ENCODE measurements at places on chromosomes 5 and 9.

GRCh38 chr9:36576866-36577265 lies 4.2 kb downstream of the MELK start:
- DNase-seq: no peak

DNA sequence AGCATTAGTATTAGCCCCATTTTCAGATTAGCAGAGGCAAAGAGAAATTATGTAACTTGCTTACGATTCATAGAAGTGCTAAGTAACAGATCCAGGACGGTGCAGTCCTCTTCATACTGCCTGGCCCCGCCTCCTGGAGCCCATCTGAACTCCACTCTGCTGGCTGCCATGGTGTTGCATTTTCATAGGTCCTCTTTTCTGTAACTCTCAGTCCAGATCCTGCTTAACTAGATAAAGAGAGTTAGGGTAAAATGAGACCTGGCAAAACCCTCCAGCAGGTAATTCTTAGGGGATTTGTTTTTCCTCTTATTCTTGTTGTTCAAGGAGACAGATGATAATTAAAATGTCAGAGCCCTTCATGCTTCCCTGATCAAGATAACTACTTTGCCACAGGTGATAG lies 135.1 kb upstream of the EFNA5 start:
- no peak for DNase-seq

- DNase-seq: no peak
These were observed 20.0 kb downstream of the MORN5 start for GRCh38 chr9:122179690-122180074.

DNA sequence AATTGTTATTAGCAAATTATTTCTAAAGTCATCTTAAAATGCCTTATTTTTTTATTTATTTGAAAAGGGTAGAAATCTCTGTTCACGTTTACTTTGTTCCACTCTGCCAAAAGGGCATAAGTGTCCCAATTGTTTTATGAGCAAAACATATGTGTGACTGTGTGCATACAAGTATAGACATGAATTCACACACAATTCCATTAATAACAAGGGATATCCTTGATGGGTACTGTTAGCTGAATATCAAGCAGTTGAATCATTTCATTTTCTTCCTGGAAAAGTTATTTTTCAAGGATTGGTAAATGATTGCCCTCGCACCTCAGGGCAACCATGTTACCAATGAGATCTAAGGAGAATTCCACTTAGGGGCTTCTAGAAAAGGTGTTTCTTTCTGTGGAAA lies 92.1 kb upstream of the TAF11L2 start:
- no peak for DNase-seq

- no peak for DNase-seq
These were observed 55.8 kb upstream of the SHC3 start for GRCh38 chr9:89234205-89235067.

- DNase-seq: no peak
These were observed 409.5 kb downstream of the ARHGEF28 start for GRCh38 chr5:74035521-74035937.

GRCh38 chr5:542319-543311 lies 18.4 kb upstream of the SLC9A3 start:
- no peak for DNase-seq

- peak; percentile 49 for DNase-seq
These were observed 138.4 kb downstream of the LHFPL2 start for GRCh38 chr5:78509884-78510769.

DNA sequence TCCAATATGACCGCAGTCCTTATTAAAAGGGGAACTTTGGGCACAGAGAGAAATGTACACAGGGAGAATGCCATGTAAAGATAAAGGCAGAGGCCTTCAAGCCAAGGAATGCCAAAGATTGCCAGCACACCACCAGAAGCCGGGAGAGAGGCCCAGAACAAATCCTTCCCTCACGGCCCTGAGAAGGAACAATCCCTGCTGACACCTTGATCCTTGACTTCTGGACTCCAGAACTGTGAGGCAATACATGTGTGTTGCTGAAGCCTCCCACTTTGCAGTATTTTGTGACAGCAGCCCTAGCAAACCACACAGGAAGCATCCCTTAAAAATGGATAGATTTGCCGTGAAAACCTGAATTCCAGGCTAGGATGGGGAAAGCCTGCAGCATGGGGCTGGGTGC lies 80.0 kb downstream of the MAMDC2 start:
- DNase-seq: no peak

GRCh38 chr9:84027201-84027600 lies 46.6 kb downstream of the RMI1 start:
- no peak for DNase-seq

DNA sequence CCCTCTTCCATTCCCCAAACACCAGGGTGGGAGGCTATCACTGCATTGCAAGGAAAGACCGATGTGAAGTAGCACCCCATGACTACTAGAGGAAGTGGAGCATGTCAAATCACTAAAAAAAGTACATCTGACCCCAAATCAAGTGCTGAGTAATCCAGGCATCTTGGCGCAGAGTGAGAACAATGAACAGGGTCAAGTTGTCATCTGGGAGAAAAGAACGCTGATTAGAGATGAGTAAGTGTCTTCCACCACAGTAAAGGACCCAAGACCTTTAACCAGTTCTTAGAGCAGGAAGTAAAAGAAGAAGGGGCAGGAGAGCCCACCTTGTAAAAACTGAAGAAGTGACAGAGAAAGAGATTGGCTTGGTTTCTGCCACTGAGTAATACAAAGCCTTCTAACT lies 75.0 kb upstream of the RAD23B start:
- DNase-seq: no peak

- peak; percentile 80 for DNase-seq
These were observed 53.2 kb downstream of the USP20 start for GRCh38 chr9:129888293-129889121.

- no peak for DNase-seq
These were observed 4.7 kb downstream of the DNAI1 start for GRCh38 chr9:34463098-34463900.

DNA sequence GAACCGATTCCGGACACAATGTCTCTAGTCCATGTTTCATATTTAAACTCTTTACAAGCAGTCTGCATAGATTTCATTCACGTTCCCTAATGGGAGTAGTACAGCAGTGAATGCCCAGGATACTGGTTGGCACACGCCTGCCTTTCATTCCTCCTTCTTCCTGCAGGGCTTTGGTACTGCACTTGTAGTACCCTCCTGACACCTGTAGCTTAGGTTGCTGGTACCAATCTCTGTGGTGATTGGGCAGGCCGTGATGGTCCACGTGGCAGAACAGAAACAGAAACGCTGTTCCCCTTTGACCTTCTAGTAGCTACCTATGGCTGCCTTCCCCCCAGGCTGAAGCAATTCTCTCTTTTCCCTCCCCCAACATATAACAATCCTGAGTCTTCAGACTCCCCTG lies 107.3 kb upstream of the MEGF10 start:
- DNase-seq: no peak

DNA sequence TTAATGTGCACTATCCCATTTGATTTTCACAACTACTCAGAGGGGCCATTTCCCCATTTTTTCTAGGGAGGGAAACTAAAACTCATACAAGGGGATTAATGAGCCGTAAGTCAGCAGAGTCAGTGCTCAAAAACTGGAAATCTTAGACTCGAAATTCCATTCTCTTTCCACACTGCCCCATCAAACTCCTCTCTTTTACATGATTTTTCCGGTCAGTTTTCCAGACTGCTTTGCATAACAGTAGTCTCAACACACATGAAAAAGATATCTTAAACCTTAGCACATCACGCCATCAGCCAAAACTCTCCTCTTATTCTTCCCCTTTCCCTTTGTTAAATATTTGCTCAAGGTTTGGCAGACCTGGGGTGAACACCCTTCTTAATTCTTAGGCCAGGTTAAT lies 332.0 kb downstream of the RFX3 start:
- no peak for DNase-seq

- no peak for DNase-seq
These were observed 35.0 kb downstream of the AGXT2 start for GRCh38 chr5:35012796-35013195.

DNA sequence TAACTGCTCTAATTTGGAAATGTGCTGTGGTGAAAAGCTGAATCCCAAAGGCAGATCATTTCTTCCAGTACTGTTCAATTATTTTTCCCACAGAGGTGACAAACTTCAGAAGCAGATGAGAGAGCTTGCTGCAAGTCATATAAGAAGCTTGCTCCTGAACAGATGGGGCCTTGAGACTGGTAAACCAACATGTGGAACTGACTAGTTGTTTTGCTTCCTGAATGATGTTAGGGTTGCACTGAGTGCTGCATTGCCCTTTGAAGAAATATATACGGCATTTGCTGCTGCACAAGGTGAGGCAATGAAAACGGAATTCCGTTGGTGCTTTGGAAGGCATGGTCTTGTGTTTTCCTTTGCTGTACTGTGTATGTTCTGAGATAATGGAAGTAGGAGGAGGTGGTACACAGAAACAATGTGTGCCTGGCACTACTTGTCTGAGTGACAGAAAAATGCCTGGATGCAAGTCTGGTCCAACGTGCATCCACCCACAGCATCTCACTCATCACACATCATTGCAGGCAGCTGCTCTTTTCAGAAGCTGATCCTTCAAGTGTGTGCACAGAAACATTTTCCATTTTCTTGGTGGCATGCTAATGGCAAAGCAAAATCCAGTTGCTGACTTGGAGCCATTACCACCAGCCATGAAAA lies 76.9 kb downstream of the ANKH start:
- DNase-seq: no peak

- DNase-seq: no peak
These were observed 32.7 kb downstream of the EXOC3 start for GRCh38 chr5:475704-476101.

DNA sequence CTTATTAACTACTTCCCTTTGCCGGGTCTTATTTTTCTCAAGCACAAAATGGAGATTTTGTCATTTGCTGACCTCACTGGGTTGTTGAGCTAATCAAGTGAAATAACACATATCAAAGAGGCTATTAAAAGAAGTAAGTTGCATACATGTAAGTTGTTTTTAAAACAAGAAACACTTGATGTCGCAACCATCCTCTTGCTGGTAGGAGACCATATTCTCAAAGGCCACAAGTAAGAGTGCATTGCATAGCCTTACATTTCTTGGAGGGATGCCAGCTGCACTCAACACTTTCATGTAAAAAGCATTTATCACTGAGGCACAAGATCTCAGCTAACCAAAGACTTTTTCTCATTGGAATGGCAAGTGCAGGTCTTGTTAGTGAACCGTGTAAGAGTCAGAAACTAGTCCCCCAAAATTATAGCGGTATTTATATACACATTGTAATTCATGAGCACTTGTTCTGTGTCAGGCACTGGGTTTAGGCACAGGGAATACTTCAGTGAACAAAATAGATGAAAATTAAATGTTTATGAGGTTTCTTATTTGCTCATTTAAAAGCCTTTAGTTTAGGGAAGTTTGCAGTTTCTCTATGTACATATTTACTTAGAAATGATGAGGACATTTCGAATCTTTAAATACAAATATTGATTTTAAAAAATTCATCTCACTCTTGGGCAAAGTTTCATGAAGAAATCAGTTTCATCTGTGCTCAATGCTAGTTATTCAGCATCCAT lies 72.0 kb downstream of the ZFAND5 start:
- no peak for DNase-seq

- no peak for DNase-seq
These were observed 200.5 kb downstream of the HINT1 start for GRCh38 chr5:130964231-130965202.

DNA sequence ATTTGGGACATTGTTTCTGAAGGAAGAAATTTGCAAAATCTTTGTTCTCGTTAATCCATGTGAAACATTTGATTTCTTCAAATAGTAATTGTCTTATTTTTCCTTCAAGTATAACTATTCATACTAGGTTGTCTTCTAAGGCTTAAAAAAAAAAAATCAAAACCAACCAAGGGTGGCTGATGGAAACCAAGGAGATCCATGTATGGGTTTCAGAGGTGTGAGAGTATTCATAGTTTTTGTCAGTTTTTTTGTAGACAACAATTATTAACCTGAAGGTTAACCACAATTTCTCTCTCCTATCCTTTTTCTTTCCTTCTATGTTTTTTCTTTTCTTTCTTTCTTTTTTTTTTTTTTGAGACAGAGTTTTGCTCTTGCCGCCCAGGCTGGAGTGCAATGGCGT lies 35.4 kb downstream of the KDM4C start:
- no peak for DNase-seq

DNA sequence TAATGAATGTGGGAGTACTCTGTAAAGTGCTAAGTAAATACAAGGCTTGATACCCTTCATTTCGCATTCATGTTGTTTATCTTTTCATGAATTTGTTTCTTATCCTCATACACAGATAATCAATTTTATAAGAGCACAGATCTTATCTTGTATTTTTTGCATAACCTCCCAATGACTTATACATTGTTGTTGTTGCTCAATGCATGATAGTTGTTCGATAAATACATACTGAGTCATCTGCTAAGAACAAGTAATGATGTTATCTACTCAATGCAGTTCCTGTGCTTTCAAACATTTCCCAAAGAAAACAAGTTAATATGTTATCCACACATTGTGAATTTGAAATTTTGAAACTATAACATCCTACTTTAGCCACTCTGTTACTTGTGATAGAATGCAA lies 60.7 kb downstream of the TAF11L14 start:
- no peak for DNase-seq

- no peak for DNase-seq
These were observed 67.9 kb upstream of the TARS1 start for GRCh38 chr5:33372721-33373472.

GRCh38 chr9:114906922-114907571 lies 23.3 kb downstream of the TNFSF8 start:
- no peak for DNase-seq

DNA sequence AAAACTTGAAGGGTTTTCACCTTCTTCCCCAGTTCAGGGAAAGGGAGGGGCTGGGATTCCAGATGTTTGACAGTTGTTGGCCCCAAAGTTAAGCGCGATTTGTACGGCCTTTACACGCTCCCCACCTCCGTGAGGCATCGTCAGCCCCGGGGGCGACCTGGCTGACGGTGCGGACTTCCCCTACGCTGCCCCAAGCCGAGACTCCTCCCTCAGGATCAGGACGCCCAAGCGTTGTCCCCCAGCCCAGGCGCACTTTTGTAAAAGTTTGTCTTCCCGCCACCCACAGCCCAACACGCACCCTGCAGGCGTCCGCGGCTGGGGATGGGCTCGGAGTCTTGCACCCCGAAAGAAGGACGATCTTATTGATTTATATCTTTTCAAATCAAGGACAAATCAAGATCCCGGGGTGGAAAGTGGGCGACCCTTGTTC lies 713 bp downstream of the MOB3B start:
- DNase-seq: peak; percentile 65

- no peak for DNase-seq
These were observed 219.2 kb downstream of the DCP2 start for GRCh38 chr5:113195771-113196170.

DNA sequence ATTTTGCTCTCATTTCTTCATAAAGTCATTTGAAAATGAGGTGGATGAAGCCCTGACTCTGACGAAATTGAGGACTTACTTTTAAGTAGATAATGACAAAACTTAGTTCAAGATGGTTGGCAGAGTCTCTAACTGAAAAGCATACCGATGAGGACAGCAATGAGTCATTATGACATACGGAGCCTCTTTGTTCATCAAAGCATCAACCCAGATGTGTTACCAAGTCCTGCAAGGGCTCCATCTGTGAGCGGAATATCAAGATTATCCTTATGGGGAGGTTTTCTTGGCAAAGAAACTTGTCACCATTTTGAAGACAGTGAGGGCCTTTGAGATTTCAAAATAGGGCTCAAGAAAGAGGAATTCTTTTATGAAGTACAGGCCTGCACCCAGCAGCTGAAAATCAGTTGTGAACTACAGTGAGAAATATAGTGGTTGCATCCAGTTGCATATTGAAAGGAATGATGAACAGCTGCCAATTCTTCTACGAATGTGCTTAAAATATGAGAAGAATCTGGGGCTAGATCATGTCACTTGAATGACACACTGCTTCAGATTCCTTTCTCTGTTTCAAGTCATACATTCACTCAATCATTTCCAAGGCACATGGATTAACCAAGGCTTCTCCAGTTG lies 86.6 kb upstream of the SLC24A2 start:
- no peak for DNase-seq
